ENCODE measurements at places on chromosomes 16 and 17. TPM values are rescaled to one million over a fixed set of nuclear protein-coding genes. Genes with fewer than 3 reads are reported as not detected.

XYLT1 gene
- polyA plus RNA-seq: 0.52 TPM

CCT6B gene
- 3.9 TPM for polyA plus RNA-seq

OSGIN1 gene
- polyA plus RNA-seq: 14.5 TPM

CLEC3A gene
- not detected for polyA plus RNA-seq

KRTAP4-6 gene
- not detected for polyA plus RNA-seq

CACNG5 gene
- not detected for polyA plus RNA-seq

PDIA2 gene
- not detected for polyA plus RNA-seq

GSDMA gene
- polyA plus RNA-seq: 0.80 TPM

PIK3R5 gene
- 0.45 TPM for polyA plus RNA-seq

ADAP2 gene
- 6.5 TPM for polyA plus RNA-seq

ITGB3 gene
- 7.1 TPM for polyA plus RNA-seq

ATF7IP2 gene
- 20.2 TPM for polyA plus RNA-seq

CRYBA1 gene
- not detected for polyA plus RNA-seq

EFTUD2 gene
- polyA plus RNA-seq: 37.9 TPM

MYH1 gene
- polyA plus RNA-seq: not detected

TNFRSF13B gene
- not detected for polyA plus RNA-seq

CD300A gene
- 3.1 TPM for polyA plus RNA-seq

ODAD4 gene
- 4.6 TPM for polyA plus RNA-seq

PPY gene
- not detected for polyA plus RNA-seq

ARL5C gene
- not detected for polyA plus RNA-seq

Data from kidney (tissue), 22 donors.